Stromal cell of bone marrow (primary cell): ENCODE measurements at places on chromosomes 1 and 21.

DNA sequence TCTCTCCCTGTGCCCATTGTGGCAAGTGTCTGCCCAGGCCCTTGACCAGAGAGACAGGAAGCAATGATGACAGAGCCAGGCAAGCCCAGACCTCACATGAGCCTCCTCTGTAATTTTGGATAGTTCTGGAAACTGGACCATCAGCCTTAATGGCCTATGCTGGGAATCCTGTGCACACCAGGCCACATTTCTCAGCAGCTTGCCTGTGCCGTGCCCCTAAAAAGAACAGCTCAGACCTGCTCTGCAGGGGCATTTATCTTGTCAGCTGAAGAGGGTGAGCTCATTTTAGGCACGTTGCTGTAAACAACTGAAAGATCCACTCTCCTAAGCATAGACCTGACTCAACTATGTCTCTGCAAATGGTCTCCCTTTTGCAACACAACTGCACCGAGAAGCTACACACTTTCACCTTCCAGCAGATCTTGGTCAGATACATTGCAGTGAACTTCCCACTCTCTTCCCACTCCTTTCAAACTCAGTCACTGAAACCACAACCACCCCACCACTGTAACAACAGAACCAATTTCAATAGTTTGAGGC is 53.5 kb upstream of the BACH1 start:
- DNase-seq: no peak

DNA sequence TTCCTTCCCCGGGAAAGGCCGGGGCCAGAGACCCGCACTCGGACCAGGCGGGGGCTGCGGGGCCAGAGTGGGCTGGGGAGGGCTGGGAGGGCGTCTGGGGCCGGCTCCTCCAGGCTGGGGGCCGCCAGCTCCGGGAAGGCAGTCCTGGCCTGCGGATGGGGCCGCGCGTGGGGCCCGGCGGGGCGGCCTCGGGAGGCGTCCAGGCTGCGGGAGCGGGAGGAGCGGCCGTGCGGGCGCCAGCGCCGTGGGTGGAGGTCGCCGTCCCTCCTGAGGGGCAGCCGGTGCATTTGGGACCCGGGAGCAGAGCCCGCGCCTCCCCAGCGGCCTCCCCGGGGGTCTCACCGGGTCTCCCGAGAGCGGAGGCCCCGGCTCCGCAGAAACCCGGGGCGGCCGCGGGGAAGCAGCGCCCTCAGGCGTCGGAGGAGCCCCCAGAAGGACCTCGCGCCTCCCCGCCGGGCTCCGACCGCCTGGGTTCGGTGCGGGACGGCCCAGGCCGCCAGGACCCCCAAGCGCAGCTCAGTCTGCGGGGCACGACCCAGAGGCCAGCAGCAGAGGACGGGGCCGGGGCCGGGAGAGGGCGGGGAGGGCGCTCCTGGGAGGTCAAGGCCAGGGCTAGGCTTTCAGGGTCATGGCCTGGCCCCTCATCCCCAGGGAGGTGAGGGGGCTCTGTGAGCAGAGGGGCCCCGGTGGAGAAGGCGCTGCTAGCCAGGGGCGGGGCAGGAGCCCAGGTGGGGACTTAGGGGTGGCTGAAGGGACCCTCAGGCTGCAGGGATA is 7.2 kb upstream of the SLX9 start:
- DNase-seq: no peak

GRCh38 chr1:183124259-183124658 is 61.8 kb upstream of the LAMC2 start:
- DNase-seq: no peak

DNA sequence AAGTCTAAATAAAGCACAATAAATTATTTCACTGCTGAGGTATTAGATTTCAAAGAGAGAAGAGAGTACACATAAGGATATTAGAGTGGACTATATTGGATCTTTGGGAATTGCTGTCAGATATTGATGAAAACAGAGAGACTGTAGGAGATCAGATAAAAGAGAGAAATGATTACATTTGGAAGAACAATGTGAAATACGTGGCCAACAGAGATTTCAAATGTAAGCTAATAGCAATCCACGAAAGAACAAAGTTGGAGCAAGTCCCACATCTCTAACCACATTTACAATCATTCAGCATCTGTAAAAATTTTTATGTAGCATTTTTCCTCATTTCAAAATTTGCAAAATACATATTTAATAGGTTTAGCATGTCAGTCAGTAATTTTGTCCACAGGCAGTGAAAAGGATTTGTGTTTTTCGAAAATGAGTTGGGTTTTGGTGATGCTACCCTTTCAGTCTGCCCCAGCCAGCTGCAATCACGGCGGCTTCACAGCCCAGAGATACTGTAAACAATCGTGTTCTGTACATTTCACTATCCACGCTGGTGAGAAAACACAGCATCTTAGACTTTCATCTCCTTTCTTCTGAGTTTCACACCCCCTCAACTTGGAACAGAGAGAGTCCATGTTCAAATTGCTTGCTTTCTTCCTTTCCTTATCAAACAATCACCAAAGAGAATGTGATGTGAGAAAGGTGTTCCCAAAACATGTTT is 209.1 kb upstream of the LYPLAL1 start:
- DNase-seq: no peak

DNA sequence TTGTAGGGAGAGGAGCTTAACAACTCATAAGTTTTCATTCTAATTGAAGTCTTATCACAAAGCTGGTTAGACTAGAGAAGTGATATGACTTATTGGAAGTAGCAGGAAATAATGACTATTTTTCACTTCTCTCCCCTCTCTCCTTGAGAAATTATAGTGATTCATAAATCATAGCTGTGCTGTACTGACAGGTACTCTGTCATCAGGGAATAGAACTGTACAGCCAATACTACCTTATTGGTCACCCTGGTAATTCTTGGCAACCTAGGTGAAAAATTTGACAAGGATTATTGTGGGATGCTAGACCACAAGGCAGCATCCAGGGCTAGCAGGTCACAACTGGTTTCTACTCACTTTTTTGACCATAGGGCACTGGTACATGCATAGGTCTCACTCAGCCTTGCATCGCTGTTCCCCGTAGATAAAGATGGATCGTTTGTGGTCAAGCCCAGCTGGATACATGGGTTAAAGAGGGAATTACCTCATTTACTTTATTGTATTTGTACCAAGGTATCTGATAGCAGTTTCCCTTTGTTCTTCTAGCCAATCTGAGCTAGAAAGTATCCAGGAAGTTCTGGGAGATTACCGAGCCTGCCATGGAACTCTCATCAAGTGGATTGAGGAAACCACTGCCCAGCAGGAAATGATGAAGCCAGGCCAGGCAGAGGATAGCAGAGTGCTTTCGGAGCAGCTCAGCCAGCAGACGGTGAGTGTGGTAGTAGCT is 113.6 kb downstream of the MACF1 start:
- no peak for DNase-seq

DNA sequence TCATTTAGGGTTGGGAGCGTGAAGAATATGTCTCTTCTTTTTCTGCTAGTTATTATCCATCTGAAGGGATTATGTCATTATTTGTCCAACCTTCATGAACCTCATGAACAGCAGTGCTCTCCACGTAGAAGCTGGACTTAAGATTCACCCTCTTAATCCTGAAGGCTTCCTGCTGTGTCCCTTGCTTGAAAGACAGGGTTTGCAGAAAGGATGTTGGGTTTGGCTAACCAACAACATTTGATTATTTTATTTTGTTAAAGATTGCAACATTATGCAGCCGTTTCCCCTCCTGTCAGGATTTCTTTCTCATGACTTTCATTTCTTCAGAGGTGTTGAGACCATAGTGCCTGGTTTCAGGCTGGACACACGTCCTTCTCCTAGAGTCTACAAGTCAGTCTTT is 75.2 kb downstream of the NGF start:
- no peak for DNase-seq
